ENCODE measurements at places on chromosomes 2 and 18.

GRCh38 chr2:127105656-127106456 lies 1.1 kb downstream of the BIN1 start:
- peak; percentile 20 for DNase-seq

DNA sequence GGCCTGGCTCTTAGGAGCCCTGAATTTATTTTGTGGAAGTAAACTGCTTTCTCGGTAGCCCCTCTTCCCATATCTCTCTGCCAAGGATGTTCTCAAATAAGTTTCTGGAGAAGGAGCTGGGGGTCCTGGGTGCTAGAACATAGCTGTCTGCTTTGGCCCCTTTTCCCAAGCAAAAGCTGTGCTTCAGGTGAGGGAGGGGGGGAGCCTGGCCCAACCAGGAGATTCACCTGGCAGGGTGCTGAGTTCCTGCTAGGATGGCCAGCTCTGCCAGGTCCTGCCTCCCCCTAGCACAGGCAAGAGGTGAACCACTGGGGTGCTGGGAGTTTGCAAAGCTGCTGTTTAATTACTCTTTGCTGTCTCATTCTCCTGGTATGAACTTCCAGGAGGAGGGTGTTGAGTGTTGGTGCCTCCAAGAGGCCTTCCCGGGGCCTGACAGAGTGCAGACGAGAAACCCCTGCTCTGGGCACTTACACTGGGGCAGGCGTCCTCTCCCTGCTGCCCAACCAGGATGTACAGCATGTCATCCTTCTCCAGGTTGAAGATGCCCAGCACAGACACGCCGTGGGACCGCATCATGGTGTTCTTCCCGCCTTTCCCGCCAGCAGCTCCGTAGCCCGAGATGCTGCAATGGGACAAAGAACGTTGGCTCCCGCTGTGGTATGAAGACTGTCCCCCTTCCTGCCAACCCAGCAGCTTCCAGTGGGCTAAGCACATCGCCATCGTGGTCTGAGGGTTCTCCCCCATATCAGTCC lies 124.2 kb downstream of the CLIP4 start:
- no peak for DNase-seq

DNA sequence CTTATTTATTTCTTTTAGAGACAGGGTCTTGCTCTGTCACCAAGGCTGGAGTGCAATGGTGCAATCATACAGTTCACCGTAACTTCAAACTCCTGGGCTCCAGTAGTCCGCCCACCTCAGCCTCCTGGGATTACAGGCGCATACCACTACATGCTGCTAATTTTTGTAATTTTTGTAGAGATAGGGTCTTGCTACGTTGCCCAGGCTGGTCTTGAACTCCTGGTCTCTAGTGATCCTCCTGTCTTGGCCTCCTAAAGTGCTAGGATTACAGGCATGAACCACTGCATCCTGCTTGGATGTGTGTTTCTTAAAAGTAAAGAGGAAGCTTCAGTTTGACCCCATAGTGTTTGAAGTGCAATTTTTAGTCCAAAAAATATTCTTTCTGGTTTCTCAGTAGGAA lies 105.0 kb upstream of the KIF5C start:
- DNase-seq, result no peak

DNA sequence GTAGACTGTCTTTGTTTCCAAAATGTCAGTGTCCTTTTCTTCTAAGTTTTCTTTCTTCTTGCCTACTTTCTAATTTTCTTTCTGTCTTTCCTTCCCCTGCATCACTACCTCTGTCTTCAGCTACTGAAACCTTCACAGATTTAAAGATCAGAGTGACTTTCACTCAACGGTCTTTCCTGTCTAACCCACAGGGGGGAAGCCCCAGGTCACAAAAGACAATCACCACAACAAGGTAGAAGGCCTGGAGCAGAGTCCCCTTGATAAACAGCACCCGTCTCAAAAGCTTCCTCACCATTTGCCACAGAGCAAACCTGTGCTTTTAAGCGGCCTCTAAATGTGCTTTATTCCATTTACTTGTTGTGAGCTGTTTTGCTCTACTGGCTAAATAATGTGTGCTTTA lies 665.4 kb downstream of the BCL11A start:
- no peak for DNase-seq

GRCh38 chr2:41079011-41079410 lies 627.1 kb upstream of the SLC8A1 start:
- DNase-seq, result no peak

- DNase-seq, result no peak
These were observed 488.0 kb upstream of the ZEB2 start for GRCh38 chr2:145007960-145008263.
